ENCODE measurements at places on chromosomes 5 and 9.
A peak's percentile ranks its signal among the peaks of the same experiment; 100 is the strongest.

GRCh38 chr5:125103459-125103858 is 357.0 kb upstream of the ZNF608 start:
- no peak for DNase-seq
- no peaks in the 10 kb centered on the region for H3K36me3 ChIP-seq
- no peaks in the 10 kb centered on the region for H3K27me3 ChIP-seq
- no peak overlapping the region for H3K27ac ChIP-seq
- no peaks in the 10 kb centered on the region for H3K4me1 ChIP-seq

DNA sequence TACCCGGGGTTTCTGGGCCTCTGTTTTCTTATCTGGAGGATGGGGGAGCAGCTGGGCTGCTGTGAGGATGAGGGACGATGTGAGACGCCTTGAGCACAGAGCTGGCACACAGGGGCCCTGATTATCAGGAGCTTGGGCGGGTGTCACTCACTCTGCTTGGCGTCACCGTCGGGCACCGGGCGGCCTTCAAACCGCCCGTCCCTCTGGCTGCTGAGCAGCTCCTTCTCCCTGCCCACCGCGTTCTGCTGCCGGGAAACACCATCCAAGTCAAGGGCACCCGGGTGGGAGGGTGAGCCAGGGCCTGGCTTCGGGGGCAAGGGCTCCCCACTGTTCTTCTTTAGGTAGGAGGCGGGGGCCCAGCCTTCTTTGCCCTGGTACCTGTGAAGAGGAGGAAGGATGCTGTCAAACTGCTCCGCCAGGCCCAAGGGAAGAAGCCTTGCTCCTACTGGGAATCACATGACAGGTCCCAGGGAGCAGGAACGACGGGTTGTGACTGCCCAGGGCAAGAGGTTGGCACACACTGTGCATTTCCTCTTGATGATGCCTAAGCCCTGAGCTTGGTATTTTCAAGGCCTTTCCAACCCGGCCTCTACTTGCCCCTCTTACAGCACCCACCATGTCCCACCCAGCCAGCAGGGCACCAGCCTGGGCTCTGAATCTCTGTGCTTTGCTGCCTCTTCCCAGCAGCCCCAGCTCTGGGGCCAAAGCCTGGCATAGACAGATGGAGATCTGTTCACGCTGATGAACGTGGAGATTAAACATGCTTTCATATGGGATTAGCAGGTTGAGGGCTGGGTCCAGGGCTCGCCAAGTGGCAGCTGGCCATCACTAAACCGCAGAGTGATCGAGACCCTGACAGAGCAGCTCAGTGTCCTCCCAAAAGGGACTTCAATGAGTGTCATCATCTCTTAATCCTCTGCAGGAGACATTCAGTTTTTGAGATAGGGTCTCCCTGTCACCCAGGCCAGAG is 66.9 kb upstream of the UBTD2 start:
- H3K36me3 ChIP-seq, result no peaks in the 10 kb centered on the region
- H3K27ac ChIP-seq, result no peak overlapping the region
- no peak overlapping the region for H3K4me3 ChIP-seq
- no peaks in the 10 kb centered on the region for H3K27me3 ChIP-seq
- no peak for DNase-seq

DNA sequence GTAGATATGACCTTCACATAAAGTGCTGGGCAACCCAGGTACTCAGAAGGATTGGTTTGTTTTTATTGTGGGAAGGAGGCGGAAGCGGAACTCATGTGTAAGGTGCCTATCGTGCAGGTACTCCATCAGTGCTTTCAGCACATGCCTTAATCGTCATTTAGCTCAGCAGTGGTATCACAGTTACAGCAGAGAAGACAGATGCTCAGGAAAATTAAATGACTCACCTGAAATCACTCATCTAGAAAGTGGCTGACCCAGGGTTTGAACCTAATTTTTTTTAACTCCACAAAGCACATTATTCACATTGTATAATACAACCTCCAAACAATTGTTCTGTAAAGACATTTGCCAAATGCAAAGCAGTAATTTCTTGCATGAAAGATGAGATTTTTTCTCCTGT is 2.2 kb downstream of the C5orf46 start:
- peak; percentile 85 for DNase-seq
- peak overlapping the region; percentile 67 for H3K4me3 ChIP-seq
- peaks cover 34% of the 10 kb centered on the region for H3K36me3 ChIP-seq
- no peaks in the 10 kb centered on the region for H3K27me3 ChIP-seq
- peak overlapping the region; percentile 97 for H3K27ac ChIP-seq

DNA sequence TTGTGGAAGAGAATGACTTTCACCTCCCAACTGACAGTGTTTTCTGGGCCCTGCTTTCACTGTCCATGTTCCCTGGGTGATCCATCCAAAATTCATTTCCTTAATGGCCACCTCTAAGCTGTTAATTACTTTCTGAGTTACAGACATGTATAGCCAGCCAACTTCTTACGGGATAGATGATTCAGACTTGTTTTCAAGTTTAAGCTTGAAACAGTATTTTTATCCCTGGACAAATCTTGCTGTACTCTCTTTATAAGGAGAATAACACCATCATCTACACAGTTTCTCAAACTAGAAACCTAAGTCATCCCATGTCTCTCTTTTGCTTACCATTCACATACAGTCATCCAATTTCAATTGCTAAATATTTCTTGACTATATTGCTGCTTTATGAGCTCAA is 6.9 kb downstream of the FAM174A start:
- DNase-seq, result no peak
- no peaks in the 10 kb centered on the region for H3K27me3 ChIP-seq
- H3K4me1 ChIP-seq, result peaks cover 9% of the 10 kb centered on the region
- no peak overlapping the region for H3K4me3 ChIP-seq
- no peaks in the 10 kb centered on the region for H3K36me3 ChIP-seq

GRCh38 chr9:79193001-79193400 is 378.8 kb upstream of the TLE4 start:
- no peak for DNase-seq
- H3K4me1 ChIP-seq, result no peaks in the 10 kb centered on the region
- no peak overlapping the region for H3K4me3 ChIP-seq
- no peak overlapping the region for H3K27ac ChIP-seq
- H3K36me3 ChIP-seq, result no peaks in the 10 kb centered on the region

GRCh38 chr5:119398727-119399466 is 43.1 kb downstream of the TNFAIP8 start:
- H3K4me3 ChIP-seq, result no peak overlapping the region
- H3K27me3 ChIP-seq, result no peaks in the 10 kb centered on the region
- peaks cover 27% of the 10 kb centered on the region for H3K4me1 ChIP-seq
- H3K36me3 ChIP-seq, result no peaks in the 10 kb centered on the region
- DNase-seq, result no peak
